ENCODE measurements at places on chromosomes 16 and 17.
A peak's percentile ranks its signal among the peaks of the same experiment; 100 is the strongest.

- no peak for DNase-seq
Observed at GRCh38 chr16:5422643-5423496, 325.3 kb upstream of the EEF2KMT start.

GRCh38 chr17:36856903-36857381 lies 80.3 kb upstream of the LHX1 start:
- no peak for DNase-seq

GRCh38 chr17:39360537-39360936 lies 40.9 kb downstream of the FBXL20 start:
- no peak for DNase-seq

GRCh38 chr16:72066747-72067146 lies 3.7 kb downstream of the HPR start:
- peak; percentile 28 for DNase-seq

- DNase-seq: no peak
Observed at GRCh38 chr17:59479141-59479540, 86.3 kb upstream of the DHX40 start.

- no peak for DNase-seq
Observed at GRCh38 chr17:19336938-19337711, 25.4 kb downstream of the B9D1 start.

GRCh38 chr17:27217631-27218030 lies 76.3 kb upstream of the WSB1 start:
- DNase-seq: no peak

All from activated CD4-positive, alpha-beta T cell treated with anti-CD3 and anti-CD28 coated beads, Interleukin-2, amount 50 U/mL, for 16 hours (primary cell).